Natural killer cell (primary cell): ENCODE measurements at places on chromosomes 12 and 14. TPM values are rescaled to one million over a fixed set of nuclear protein-coding genes. Genes with fewer than 3 reads are reported as not detected.

DNA sequence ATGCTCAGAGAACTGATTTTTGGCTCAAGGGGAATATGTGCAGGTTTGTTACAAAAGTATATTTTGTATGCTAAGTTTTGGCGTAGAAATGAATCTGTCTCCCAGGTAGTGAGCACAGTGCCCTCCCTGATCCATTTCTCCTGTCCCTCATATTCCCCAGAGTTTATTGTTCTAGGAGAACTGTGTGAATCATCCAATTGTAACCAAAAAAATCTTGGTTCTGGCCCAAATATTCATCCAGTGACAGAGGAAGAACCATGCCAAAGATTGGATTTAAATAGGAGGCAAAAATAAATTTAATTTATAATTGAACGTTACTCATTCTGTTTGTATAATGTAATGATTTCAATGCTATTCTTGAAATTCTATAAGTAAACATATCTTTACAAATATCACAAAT is 4.8 kb downstream of the CATSPERB start:
- DNase-seq: no peak
- no peak overlapping the region for H3K27ac ChIP-seq
- no peaks in the 10 kb centered on the region for H3K27me3 ChIP-seq
- H3K4me3 ChIP-seq: no peak overlapping the region
- no peaks in the 10 kb centered on the region for H3K36me3 ChIP-seq
- no peaks in the 10 kb centered on the region for H3K4me1 ChIP-seq

- no peaks in the 10 kb centered on the region for H3K36me3 ChIP-seq
- peak; percentile 98 for DNase-seq
- peak within 1 kb of the TSS; percentile 67 for H3K4me3 ChIP-seq
- H3K27me3 ChIP-seq: no peaks in the 10 kb centered on the region
- peaks cover 11% of the 10 kb centered on the region for H3K4me1 ChIP-seq
- H3K27ac ChIP-seq: peak within 1 kb of the TSS; percentile 87
Measured at GRCh38 chr12:88141774-88142609, at the start of the genes CEP290 and TMTC3. Gene CEP290 (minus strand): TSS chr12:88142088. CDS start chr12:88141307, 781 bp downstream. Gene TMTC3 (plus strand): TSS chr12:88142307. CDS start chr12:88148316, 6,009 bp downstream.

- DNase-seq: no peak
- no peak overlapping the region for H3K27ac ChIP-seq
- H3K36me3 ChIP-seq: no peaks in the 10 kb centered on the region
- H3K4me1 ChIP-seq: no peaks in the 10 kb centered on the region
Measured at GRCh38 chr12:55446326-55446725, 2.5 kb downstream of the OR6C2 start.

Gene PPP2R5E
- 57.4 TPM for total RNA-seq

Gene KRT85
- total RNA-seq: not detected
